ENCODE measurements at places on chromosomes 1 and 21. TPM values are rescaled to one million over a fixed set of nuclear protein-coding genes. Genes with fewer than 3 reads are reported as not detected.

DNA sequence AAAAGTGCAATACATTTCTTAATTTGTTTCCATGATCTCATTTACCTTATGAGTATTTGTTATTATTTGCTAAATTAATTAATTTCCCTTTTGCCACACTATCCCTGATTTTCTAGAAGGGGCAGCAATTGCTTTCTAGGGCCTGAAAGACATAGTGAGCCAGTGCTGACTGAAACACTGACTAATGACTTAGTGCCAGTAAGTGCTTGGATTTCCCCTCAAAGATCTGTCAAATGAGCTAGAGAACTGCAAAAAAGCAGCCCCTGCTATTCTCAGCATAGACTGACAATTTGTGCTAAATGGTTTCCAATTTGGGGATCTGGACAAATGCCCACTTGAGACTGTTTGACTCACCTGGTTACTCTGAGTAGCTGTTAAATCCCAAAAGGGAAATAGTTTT, 35.6 kb upstream of the USH2A start:
- H3K36me3 ChIP-seq: no peaks in the 10 kb centered on the region
- H3K27me3 ChIP-seq: no peaks in the 10 kb centered on the region
- H3K4me3 ChIP-seq: no peak overlapping the region
- H3K27ac ChIP-seq: no peak overlapping the region
- no peaks in the 10 kb centered on the region for H3K4me1 ChIP-seq

Gene SPATA21
- total RNA-seq: not detected

- H3K4me3 ChIP-seq: no peak overlapping the region
- H3K4me1 ChIP-seq: no peaks in the 10 kb centered on the region
- H3K27ac ChIP-seq: no peak overlapping the region
- no peaks in the 10 kb centered on the region for H3K36me3 ChIP-seq
- no peak for DNase-seq
- no peaks in the 10 kb centered on the region for H3K27me3 ChIP-seq
These were observed 127.5 kb downstream of the KCNN3 start for GRCh38 chr1:154742606-154743005.

DNA sequence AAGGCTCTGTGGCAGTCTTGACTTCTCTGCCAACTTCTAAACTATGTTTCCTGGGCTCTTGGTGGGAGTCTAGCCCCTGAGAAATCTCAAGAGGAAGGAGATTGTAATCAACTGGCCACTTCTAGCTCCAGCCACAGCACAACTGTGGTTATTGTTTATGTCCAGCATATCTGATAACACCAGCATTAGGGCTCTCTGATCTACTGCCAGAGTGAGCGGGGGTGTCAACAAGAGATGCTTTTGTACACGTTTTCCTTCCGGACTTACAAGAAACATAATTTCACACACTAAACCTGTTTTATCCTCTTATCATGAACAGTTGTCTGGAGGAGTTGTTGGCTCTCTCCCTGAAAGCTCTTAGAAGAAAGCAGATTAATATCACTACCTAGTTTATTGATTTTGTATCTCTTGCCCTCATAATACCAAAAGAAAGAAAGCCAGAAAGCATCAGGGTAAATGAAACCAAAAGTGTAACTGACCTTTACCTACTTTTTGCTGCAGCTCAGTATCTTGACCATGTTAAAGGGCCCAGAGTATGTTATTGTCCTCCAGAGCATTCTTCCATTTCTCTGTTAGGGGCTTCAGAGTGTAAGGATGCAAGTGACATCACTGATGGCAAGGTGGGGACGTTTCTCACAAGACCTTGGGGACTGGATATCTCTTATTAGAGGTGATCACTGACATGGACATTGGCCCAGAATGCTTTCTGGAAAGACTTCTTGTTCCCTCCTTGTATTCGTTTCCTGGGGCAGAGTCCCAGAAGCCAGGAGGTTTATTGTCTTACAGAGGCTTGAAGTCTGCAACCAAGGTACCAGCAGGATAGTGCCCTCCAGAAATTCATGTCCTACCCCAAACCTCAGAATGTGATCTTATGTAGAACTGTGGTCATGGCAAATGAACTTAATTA, 9.6 kb upstream of the SH2D1B start:
- no peak overlapping the region for H3K4me3 ChIP-seq
- no peak for DNase-seq
- no peak overlapping the region for H3K27ac ChIP-seq
- no peaks in the 10 kb centered on the region for H3K27me3 ChIP-seq
- H3K4me1 ChIP-seq: no peaks in the 10 kb centered on the region

DNA sequence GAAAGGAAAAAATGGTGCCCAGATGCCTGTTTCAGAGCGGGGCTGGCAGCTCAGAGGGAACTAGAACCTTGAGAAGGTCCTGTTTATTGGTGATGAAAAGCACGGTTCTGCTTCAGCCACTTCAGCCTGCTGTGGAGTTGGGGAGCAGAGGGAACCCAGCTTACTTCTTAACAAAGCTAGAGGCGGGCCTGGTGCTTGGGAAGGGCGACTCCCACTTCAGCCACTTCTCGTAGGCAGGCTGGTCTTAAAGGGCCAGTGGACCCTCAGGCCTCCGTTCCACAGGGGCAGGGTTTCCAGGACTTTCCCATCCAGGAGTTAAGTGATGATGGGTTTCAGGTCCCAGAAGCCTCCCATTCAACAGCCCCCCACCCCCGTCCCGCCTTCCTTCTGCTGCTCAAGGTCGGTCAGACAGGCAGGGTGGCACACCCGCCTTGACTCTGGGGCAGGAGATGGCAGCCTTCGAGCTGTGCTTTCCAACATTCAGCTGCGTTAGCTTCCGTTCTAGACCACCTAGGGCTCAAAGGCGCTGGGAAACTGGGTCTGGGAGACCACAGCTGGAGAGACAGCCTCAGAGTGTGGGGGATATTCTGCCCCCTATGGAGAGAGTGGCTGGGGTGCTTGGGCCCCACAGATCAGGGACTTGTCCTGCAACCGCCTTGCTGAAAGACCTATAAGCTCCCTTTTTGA, 3.4 kb downstream of the RUNX3 start:
- H3K36me3 ChIP-seq: no peaks in the 10 kb centered on the region
- peaks cover 10% of the 10 kb centered on the region for H3K4me1 ChIP-seq
- H3K4me3 ChIP-seq: no peak overlapping the region
- DNase-seq: no peak
